ENCODE measurements at places on chromosomes 6 and 20.

DNA sequence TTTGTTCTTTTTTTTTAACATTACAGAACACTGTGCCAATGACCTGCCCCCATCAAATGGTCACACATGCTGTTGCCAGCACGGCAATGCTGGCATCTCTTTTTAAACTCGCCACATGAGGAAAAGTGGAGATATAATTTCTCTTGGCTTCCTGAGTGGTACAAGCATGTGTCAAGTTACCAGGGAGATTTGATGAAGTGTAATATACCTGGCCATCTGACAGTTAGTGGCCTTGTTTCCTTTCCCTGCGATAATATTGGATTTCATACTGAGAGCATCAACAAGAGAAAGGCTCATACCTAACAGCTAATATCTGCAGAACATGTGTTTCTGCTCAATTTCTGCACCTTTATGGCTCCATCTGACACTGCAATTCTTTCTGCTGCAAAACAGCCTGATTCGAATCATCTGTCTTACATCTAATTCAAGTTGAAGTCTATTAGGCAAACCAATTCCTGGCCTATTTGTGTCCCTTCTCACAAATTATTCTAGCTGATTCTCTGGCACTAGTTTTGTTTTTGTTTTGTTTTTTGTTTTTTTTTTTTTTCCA lies 519.5 kb downstream of the PREX1 start:
- no peak for DNase-seq

- DNase-seq: peak; percentile 83
Measured at GRCh38 chr6:110509617-110510241, 33.3 kb upstream of the SLC22A16 start.

DNA sequence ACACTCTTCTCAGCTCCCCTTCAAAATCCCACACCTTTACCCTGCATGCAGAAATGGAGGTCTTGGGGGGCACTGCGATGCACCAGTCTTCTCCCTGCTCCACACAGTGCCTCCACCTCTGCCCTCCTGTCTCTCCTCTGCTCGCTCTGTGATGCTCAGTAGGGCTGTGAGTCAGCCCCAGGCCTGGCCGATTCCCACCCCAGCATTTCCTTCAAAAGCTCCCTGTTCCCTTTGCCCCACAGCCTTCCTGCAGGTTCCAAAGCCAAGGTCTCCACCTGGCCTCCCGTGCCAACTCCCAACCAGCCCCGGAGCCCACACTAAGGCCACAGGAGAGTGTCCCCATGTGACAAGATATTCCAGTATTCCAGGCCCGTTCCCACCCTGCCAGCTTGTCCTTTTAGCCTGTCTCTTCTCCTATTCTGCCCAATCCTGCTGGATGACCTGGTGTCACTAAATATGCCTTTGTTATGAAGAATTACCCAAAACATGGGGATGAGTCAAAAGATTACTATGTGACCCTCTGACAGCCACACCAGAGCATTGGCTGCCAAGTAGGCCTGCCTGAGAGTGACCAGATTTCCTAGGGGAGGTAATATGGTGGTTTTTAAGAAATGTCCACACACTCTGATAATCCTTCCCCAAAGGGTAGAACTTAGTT lies 118.9 kb upstream of the NXT1 start:
- DNase-seq: no peak

- DNase-seq: no peak
Measured at GRCh38 chr20:38872491-38873049, 53.6 kb upstream of the FAM83D start.

DNA sequence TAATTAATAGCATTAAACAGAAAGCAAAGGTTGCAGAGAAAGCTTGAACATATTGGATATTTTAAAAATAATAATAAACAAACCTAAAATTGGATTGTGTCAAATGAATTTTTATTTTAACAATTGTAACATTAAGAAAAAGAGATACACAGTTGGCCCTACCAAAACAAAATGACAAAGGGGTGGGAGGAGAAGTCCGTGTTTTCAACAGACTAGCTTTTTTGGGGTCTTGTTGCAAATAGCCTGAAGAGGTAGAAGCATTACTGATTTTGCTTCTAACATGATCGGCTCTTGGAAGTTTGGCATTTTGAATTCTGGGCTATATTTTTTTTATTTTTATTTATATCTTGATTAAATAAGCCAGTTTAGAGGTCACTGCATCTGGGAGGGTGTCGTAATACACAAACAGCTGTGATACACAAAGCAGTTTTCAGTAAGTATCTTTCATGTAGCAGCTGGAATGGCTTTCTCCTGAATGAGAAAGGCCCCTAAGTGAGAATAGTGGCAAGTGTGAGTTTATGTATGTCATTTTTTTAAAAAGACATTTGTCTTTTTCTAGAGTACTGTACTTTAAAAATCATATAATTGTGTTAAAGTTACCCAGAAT lies 85.5 kb upstream of the ZNF217 start:
- DNase-seq: no peak

DNA sequence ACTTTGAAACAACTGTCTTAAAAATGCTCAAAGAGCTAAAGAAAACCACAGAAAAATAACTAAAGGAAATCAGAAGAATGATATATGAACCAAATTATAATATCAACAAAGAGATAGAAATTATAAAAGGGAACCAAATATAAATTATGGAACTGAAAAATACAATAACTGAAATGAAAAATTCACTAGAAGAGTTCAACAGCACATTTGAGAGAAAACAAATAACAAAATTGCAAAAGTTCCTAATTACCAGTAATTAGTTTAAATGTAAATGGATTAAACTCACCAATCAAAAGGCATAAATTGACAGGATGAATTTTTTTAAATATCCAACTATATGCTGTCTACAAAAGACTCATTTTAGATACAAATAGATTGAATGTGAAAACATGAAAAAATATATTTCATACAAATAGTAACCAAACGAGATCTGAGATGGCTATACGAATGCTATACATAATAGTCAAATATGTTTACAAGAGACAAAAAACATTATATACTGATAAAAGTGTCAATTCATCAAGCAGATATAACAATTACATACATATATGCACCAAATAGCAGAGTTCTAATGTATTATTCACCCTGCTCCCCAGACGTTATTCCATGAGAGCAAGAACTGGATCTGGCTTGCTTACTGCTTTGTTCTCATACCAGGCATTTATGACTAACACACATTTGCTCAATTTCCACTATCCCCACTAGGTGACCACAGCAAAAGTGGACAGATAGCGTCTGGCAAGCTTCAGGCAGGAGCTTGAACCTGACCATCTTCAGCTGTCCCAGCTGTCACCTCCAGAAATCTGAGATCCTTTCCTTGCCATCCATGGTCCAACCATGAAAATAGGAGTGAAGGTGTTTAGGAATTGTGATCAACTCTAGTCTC lies 72.4 kb upstream of the SIRPA start:
- DNase-seq: peak; percentile 69

DNA sequence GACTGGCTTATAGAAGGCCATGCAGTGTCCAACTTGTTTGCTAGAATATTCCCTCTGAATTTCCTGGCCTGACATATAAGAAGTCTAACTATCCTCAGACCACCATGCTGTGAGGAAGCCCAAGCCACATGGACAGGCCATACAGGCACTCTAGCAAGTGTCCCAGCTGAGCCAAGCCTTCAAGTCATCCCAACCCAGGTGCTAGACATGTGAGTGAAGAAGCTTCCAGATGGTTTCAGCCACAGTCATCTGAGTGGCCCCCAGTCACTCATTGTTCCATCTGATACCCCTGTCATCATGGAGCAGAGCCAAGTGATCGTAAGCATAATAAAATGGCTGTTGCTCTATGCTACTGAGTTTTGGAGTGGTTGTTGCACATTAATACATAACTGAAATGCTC lies 46.0 kb upstream of the INSM1 start:
- DNase-seq: no peak

DNA sequence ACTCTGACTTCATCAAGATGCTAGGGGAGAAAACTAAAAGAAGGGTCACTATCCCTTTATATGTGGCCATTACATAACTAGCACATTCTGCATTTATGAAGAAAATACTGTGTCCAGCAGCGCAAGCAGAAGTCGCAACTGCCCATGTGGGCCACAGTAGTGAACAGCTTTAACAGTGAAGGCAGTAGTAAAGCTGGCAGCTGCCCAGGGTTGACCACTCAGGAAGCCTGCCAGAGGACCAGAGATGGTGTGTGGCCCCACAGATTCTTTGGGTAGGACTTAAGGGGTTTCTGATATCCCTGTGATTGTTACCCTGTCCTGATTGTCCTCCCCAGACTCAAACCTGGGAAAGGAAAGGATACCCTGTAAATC lies 88.3 kb upstream of the NT5E start:
- DNase-seq: no peak

DNA sequence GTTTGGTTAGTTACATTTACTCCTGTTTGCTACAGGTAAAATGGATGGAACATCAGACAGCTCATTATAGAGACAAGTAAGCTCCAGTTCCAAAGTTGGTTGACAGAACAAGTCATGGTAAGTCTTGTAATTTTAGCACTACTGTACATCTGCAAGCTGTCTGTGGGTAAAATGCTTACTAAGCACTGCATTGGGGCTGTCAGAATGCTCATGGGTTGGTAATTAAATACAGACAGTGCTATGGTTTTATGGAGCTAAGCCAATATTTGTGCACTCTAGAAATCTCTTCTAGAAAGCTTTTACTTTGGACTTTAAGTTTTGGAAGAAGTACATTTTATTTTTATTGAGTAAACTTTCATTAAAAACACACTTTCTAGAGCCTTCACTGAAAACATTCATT lies 419.2 kb upstream of the MMS22L start:
- DNase-seq: no peak

GRCh38 chr6:64815718-64816117 lies 891.3 kb downstream of the EYS start:
- DNase-seq: no peak

Data from islet precursor cell (in vitro differentiated cells).